T-helper 22 cell (primary cell): ENCODE measurements at places on chromosomes 16 and 17.
A peak's percentile ranks its signal among the peaks of the same experiment; 100 is the strongest.

DNA sequence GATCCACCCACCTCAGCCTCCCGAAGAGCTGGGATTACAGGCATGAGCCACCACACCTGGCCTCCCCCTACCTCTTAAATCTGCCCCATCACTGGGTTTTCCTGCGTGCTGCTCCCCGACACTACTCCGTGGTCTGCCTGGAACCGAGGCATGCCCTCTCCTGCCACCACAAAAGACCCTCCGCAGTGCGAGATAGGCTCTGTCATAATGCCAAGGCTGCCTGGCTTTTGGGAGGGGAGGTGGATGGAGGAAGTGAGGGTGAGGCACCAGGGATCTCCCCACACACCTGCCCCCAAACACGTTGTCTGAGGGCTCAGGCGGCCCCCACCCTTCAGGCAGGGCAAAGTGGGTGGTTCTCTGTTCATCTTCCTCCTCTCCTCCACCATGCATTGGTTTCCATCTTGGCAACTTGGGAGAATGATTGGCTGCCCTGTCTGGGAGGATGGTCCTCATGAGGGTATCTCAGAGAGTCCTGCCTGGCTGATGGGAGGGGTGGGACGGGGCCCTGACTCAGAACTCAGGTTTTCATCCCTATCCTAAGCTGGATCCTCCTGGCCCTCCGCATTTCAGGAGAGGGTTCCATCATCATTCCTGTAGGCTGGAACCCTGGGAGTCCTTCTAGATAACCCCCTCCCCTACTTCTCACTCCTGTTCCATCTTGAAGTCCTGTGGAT lies 23.2 kb downstream of the IGFBP4 start:
- DNase-seq = no peak

DNA sequence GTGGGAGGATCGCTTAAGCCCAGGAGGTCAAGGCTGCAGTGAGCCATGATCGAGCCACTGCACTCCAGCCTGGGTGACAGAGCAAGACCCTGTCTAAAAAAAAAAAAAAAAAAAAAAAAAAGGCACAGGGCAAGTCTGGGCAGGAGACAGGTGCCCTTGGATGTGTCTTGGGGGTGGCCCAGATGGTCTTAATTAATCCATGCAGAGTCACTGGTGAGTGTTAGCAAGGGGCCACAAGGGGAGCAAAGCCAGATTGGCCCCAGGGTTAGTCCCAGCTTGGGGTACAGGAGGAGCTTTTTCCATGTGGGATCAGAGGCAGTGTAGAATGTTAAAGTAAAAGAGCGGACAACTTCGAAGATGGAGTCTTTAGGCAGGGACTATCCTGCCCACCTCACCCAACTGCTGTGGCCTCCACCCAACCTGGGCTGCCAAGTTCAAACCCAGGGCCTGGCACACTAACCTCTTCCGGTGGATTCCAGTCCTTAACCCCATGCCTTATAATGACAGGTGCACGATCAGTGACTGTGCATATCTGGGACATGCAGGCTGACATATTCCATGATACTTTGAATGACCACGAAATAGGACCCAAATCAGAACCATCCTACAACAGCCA lies 32.2 kb upstream of the MFSD6L start:
- DNase-seq = no peak

- DNase-seq = no peak
Measured at GRCh38 chr17:18064053-18064452, 23.7 kb upstream of the DRG2 start.

DNA sequence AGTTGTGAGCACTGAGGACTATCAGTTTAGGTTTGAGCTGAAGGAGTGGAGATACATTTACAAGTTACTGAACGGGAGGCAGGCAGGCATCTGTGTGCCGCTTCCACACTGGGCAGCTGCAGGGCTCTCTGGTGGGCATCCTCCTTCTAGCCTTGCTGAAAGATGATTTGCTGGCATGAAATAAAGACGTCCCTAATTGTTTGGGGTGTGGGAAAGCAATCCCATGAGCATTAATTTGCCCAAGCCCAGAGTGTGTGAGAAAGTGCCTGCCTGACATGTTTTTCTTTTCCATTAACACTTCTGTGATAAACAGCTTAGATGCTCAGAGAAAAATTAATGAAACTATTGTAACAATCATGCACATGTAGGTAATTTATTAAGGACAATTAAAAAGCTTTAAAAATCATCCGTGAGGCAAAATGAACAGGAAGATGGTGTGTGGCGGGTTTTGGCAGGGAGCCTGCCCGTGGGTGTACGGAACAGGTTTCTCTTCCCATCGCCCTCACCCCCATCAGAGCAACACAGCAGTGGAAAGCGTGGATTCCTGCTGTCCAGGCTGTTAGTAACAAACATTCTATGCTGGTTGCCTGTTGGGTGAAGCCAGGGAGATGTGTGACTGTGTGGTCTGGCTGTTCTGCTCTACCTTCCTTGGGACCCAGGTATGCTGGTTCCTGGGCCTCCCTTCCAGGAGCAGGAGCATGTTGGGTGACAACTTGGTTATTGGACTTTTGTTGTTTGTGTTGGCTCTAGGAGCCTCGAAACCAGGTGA lies 191.9 kb downstream of the MSI2 start:
- no peak for DNase-seq

DNA sequence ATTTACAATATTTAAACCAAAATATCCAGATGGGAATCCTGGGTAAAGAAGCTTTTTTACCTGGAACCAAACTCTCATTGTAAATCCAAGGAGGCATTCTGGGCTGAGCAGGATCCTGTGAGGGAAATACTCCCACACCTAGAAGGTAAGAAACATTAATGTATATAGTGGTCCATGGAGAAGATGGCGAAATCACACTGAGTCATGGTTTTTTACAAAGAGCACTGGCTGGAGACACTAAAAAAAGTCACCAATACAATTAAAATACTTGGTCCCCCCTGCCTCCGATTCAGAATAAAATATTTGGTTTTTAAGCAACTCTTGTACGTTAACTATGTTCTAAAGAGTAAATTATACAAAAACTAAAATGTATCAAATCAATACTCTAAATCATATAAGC lies 32.9 kb downstream of the SYNRG start:
- no peak for DNase-seq

DNA sequence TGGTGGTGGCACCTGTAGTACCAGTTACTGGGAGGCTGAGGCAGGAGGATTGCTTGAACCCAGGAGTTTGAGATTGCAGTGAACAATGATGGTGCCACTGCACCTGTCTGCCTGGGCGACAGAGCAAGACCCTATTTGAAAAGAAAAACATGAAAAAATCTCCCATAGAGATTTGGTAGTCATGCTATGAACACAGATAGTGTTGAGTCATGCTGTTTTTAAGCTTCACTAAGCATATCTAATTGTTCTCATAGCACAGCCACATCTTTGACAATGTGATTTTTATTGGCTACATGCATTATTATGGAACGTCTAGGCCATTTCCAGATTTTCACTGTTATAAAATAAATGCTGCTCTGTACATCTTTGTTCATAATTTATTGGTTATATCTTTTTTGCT lies 6.0 kb downstream of the IL34 start:
- no peak for DNase-seq

DNA sequence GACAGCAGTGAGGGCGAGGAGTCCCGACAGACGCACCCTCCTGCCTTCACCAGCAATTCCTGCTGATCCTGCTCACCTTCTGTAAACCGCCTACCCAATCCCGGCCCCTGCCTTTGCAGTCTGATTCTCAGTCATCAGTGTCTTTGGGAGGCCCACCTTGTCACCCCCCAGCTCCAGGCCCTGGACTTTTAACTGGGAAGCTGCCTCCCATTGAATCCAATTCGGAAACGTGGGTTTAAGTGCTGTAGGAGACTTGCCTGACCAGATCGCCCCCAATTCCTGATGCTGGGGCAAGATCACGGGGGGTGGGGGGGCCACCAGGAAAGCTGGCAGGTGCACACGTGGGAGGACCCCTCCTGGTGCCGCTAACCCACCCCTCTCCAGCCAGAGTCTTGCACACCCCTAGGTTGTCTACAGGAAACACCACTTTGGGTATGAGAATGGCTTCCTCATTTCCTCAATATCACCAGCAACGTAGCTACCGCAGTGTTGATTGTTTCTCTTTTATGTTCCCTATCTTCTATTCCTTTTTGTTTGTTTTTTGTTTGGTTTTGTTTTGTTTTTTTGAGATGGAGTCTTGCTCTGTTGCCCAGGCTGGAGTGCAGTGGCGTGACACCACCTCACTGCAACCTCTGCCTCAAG lies 46.6 kb upstream of the CMIP start:
- no peak for DNase-seq

GRCh38 chr16:56841659-56842058 lies 23.3 kb upstream of the SLC12A3 start:
- no peak for DNase-seq

GRCh38 chr17:21358682-21359482 lies 17.3 kb upstream of the KCNJ12 start:
- no peak for DNase-seq

GRCh38 chr17:20153231-20153630 lies 144.1 kb downstream of the SPECC1 start:
- DNase-seq = no peak

- no peak for DNase-seq
Measured at GRCh38 chr16:47236716-47237115, 93.0 kb upstream of the NETO2 start.

GRCh38 chr16:83722456-83723183 lies 85.2 kb upstream of the HSBP1 start:
- no peak for DNase-seq

- DNase-seq = no peak
Measured at GRCh38 chr17:66420961-66421371, 118.6 kb downstream of the PRKCA start.

- DNase-seq = no peak
Measured at GRCh38 chr17:82881900-82882714, 42.3 kb upstream of the ZNF750 start.

GRCh38 chr16:73062743-73063733 lies 15.1 kb upstream of the ZFHX3 start:
- DNase-seq = no peak

DNA sequence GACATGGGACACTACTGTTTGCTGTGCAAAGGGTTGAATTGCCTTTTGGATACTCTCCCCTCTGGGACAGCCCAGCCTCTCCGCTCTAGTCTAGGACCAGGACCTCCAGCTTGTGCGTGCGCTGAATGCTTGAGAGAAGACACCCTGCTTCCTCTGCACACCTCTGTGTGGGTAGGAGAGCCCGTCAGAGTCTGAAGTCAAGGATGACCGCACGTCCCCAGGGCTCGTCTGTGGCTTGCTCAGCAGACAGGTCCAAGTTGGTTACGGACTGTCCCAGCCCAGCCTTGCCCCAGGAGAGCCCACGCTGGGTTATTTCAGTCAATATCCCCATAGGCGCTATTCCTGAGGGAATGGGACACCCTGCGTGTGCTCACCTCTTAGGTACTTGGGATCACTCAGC lies 3.7 kb downstream of the C16orf89 start:
- no peak for DNase-seq

GRCh38 chr16:66933776-66934137 lies 445 bp downstream of the CIAO2B start:
- DNase-seq = no peak

DNA sequence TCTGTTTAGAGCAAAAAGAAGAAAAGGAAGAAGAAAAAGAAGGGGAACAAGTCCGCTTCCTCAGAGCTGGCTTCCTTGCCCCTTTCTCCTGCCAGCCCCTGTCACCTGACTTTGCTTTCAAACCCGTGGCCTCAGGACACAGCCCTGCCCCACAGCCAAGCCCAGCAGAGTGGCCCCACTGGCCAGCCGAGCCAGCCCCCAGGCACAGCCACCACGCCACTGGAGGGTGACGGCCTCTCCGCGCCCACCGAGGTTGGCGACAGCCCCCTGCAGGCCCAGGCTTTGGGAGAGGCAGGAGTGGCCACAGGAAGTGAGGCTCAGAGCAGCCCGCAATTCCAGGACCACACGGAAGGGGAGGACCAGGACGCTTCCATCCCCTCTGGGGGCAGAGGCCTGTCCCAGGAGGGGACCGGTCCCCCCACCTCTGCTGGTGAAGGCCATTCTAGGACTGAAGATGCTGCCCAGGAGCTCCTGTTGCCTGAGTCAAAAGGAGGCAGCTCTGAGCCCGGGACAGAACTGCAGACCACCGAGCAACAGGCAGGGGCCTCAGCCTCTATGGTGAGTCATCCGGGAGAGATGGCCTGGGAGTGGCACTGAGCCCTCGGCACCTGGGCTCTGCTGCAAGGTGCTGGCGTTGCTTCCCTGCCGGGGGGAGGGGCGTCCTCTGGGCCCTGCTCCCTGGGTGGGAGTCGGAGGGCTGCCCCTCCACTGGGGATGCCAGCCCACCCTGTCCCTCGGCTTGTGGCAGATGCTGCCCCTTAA lies 27.3 kb downstream of the RNF213 start:
- no peak for DNase-seq

DNA sequence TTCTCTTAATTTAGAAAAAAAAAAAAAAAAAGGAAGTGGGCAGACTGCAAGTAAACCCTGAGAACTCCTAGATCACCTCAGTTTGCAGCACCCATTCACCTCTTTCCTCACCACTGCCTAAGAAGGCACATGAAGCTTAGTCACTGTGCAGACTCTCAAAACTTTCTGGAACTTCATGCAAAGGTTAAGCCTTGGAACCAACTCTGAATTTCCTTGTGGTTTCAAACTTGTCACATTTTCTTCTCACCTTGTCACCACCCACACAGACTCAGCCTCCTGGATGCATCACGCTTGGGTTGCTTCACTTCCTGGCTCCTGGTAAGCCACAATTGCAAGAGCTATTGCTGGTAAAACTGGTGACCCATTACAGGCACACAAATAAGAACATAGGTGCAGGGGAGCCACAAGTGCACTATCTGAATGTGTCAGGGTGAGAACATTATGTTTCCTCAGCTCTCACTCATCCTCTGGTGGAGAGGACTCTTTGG lies 15.0 kb upstream of the CPD start:
- DNase-seq = peak; percentile 73

DNA sequence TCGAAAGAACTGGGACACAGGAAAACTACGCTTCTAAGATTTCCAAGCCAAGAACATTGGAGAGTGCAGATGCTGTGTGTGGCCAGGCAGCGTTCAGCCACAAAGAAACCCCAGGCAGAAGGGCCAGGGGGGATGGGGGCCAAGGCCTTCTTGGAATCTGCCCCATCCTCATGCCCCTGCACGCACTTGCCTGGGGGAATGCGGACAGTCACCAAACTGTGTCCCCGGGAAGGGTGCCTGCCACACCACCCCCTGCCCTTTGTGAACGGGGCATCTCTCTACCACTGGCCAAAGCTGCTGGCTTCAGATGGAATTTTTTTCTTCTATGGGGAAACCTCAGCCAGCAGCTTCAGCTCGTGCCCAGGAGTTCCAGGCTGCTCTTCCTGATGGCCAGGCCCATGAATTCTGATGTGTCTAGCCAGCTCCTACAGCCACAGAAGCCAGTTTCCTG lies 32.0 kb upstream of the DNAH17 start:
- no peak for DNase-seq

GRCh38 chr16:88844419-88845036 lies 12.2 kb downstream of the GALNS start:
- no peak for DNase-seq
